T-helper 17 cell (primary cell): ENCODE measurements at places on chromosomes 2 and 18. TPM values are rescaled to one million over a fixed set of nuclear protein-coding genes. Genes with fewer than 3 reads are reported as not detected.

- DNase-seq = no peak
Observed at GRCh38 chr2:105338020-105338385, 663 bp downstream of the C2orf49 start.

MOGAT1 gene
- total RNA-seq = not detected

VWA3B gene
- total RNA-seq = not detected

COL4A3 gene
- total RNA-seq = 0.23 TPM

GRCh38 chr2:63436488-63436887 lies 151.8 kb downstream of the WDPCP start:
- no peak for DNase-seq

C1QL2 gene
- not detected for total RNA-seq

PLCL1 gene
- 27.2 TPM for total RNA-seq

DNA sequence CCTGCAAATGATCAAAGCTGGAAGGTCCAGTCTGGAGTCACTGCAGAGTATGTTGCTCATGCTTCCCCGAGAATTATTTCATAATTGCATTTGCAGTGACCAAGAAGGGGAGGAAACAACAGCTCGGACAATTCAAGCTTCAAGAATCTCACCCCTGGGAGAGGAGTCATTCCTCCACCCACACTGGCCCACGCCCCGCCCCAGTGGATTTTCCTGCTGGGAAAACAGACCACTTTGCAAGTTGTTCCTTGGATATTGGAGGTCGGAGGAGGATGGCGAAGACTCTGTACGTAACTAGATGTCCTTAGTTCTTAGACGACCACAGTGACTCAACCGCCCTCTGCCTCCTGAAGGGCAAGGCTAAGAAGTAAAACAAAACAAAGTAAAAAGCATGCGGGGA lies 159.4 kb downstream of the TPO start:
- DNase-seq = no peak

DNA sequence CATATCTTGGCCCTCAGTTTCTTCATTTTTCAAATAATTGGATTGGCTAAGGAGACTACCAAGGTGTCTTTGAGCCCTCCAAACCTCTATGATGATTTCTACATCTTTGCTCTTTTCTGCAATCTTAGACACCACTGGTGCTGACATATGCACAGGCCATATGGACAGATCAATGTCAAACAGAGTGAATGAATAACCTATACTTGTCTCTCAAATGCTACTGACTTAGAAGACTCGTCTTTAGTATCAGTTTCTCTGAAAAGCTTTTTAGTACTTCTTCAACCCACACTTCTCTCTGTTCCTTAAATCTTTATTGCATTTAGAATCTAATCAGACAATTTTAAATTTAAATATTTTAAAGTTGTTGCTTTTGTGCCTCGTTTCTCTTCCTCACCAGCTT lies 258.2 kb downstream of the LTBP1 start:
- no peak for DNase-seq

DNA sequence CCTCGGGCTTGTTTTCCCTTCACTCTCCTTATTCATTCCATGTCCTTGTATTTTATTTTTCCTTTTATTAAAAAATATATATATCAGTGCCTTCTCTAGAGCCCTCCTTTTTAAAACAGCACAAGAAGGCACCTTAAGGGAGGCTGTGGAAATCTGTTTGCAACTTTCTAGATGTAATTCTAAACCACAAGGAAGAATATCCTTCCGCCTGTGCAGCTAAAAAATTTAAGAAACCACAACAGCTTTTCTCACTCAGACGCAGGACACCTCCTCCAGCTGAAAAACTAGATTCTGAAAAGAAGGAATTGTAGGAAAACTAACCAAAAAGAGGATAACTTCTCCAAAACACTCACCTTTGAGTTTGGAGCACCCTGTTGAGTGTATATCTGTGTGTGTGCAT lies 142.2 kb downstream of the BCL11A start:
- DNase-seq = no peak

DNA sequence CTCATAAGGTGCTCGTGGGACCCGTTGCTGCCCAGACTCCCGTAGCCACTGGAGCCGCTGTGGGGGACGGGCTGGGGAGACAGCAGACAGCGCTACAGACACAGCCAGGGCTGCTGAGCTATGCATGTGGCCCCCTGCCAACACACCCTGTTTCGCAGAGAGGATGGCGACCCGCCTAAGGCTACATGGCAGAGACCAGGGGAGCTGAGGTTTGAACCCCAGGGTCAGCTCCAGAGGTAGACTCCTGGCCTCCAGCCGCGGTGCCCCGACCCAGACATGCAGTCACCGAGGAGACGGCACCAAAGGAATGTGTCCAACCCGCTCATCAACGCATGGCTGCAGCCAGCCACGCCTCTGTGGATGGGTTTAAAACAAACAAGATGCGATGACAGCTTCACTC lies 21.0 kb upstream of the HES6 start:
- DNase-seq = no peak

GRCh38 chr2:70553334-70553583 lies 367 bp downstream of the TGFA start:
- no peak for DNase-seq

- no peak for DNase-seq
Observed at GRCh38 chr2:101305492-101306078, 2.9 kb downstream of the RNF149 start.

ONECUT2 gene
- not detected for total RNA-seq

GRCh38 chr18:38933322-38933721 lies 1367.7 kb upstream of the CELF4 start:
- no peak for DNase-seq

DNA sequence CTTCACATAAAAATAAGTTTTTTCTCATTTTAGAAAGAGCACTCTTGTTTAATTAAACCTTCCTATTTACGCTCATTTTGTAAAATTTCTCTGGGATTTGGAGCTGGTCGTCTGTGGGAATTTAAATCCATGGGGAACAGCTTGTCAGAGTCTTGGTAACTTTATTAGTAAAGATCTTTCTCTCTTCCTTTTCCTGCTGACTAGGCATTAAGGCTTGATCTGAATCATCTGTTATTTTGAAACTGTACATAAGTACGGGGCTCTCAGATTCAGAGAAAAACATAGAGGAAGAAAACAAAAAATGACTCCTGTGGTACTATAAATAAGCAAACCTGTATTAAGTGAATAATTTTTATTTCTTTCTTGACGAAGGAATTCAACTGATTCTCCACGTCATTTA lies 150.2 kb downstream of the ST6GAL2 start:
- no peak for DNase-seq

LPIN1 gene
- total RNA-seq = 99.8 TPM

DNA sequence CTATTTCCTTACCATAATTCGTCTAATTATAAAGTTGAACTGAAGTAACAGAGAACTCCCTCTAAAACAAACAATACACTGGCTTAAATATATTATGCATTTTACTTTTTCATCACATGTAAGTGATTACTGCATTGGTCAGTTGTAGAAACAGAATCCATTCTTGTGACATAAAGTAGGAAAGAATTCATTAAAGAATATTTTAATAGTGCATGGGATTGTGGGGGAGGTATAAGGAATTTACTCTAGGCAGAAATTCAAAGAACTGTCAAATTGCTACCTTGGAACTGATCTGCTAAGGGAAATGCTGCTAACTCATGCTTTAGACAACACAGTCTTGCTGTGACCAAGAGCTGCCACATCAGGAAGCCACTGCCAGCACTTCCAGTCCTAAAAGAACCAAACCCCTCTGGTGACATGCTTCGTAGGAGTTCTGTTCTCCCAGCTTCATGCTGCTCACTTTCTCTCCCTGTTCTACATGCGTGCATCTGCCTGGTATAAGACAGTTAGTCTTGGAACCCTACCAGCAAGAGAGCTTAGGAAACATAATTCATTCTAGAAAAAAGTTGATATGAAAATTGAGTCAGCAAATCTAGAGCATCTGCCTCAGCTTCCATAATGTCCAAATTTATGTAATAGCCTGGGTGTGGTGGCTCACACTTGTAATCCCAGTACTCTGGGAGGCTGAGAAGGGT lies 1137.6 kb upstream of the NXPH2 start:
- DNase-seq = no peak

GRCh38 chr18:35407871-35408481 lies 30.8 kb upstream of the ZNF396 start:
- peak; percentile 28 for DNase-seq

UBE2F gene
- 34.6 TPM for total RNA-seq

DNA sequence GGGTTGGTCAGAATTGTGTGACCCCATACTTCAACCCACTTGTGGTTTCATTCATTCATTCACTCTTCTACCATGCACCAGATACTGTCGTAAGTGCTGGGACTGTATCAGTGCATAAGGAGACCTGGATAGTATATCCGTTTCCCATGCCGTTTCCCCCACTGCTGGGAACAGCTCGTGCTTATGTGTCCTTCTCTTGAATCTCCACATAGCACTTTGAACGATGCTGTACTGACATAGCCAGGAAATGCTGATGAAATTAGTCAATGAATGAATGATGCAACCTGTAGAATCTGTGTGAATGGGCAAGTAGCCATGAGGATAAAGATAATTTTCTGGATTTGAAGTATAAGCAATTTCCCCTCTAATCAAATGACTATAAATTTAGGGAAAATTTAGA lies 276.1 kb downstream of the BCL2 start:
- no peak for DNase-seq

DNA sequence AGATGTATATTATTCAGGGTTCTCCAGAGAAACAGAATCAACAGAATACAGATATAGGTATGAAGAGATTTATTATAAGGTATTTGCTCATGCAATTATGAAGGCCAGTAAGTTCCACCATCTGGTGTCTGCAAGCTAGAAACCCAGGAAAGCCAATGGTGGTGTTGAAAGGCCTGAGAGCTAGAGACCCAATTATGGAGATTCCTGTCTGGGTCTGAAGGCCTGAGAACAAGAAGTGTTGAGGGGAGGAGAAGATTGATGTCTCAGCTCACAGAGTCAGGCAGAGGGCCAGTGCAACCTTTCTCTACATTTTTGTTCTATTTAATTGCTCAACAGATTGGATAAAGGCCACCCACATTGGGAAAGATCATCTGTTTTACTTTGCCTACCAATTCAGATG lies 524.2 kb upstream of the CRIM1 start:
- DNase-seq = no peak
